ENCODE measurements at places on chromosomes 7 and 10. TPM values are rescaled to one million over a fixed set of nuclear protein-coding genes. Genes with fewer than 3 reads are reported as not detected.
A peak's percentile ranks its signal among the peaks of the same experiment; 100 is the strongest.

RGS10 gene
- 55.0 TPM for total RNA-seq

HIBADH gene
- total RNA-seq, result 33.4 TPM

DNA sequence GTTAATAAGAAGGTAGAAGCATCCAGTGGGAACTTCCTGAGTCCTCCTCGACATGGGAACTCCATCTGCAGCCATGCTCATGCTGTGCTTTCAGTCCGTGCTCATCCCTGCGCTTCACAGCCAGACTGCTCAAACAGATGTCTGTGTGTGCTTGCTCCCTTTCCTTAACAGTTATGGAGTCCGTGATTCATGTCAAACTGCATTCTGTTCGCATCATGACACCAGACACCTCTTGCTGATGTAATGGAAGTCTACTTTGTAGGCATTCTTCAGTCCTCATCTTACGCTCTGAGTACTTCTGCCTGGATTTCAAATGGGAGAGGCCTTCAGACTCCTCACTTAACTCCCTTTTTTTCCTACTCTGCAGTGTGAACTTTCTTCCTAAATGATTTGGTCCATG lies 304.9 kb downstream of the SUGCT start:
- DNase-seq, result no peak

DNA sequence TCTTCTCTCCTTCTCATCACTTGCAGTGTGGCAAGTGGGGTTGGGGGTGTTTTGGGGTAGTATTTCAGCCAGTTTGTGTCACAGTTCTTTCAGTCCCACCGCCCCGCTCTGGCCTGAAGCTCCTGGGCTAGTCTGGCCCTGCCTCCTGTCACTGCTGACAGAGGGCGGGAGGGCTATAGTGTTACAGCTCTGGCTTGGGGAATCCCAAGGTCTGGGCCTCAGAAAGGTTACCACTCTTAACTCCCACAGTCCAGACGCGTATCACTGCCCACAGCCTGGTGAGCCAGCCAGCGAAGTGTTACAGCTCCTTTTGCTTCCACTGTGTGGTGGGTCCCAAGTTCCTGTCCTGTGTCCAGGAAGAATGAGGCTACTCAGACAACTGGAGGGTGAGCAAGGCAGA lies 56.0 kb downstream of the ZNF777 start:
- DNase-seq, result no peak

DNA sequence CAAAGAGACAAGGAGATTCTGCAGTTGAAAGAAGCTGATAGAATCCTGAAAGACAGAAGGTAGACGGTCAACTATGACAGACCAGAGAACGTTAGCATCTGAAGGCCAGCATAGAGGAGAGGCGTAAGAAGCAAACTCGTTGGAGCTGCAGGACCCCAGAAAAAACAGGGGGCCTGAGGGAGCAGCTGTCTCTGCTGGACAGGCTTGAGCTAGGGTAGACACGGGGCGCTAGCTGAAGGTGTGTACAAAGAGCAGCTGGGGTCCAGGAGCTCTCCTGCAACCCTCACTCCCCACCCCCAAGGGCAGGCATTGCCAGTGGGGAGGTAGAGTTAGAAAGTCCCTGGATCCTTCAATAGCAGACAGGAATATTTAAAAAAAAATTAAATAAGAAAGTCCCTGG lies 14.6 kb upstream of the GDI2 start:
- no peak for DNase-seq

DNA sequence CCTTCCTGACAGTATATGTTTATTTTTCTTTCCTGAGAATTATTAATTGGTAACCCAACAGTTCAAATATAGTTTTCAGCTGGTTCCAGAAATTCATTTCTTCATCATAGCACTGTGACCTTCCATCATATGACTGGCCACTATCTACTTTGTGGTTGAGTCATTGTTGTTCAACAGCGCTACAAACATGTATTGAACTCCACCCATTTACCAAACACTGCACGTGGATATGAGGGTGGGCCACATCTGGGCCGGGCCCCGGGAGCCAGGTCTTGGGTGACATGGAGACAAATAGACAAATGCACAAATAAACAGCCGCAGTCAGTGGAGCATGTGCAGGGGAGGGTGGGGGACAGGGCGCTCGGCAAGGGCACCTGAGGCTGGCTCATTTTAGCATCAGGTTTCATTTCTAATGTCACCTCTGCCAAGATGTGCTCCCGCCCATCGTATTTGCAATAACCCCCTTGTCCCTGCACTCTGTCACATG lies 24.0 kb upstream of the EEPD1 start:
- DNase-seq, result peak; percentile 36

Measured in HT1080 (cell line).